SK-MEL-5 (cell line): ENCODE measurements at places on chromosomes 12 and 14. TPM values are rescaled to one million over a fixed set of nuclear protein-coding genes. Genes with fewer than 3 reads are reported as not detected.

MYF6 gene
- not detected in 2 replicates for total RNA-seq

DNA sequence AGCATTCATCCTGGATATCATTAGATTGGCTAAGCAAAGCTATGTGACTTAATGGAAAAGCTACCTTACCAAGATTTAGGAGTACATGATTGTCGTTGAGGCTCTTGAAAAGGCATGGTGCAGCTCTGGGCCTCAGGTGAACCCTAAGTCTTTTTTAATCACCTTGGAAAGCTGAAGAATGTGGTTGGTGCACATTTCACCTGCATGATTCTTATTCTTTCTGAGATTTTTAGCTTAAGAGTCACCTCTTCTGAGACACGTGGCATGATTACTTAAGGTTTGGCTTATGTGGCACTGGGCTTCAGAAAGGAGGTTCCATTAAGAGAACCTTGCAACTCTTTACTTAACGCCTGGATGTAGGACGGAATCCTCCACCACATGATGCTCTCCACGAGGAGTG lies 498.5 kb downstream of the TMEM117 start:
- DNase-seq = no peak

- DNase-seq = no peak
These were observed 118.0 kb downstream of the TBX5 start for GRCh38 chr12:114287821-114288525.

DNA sequence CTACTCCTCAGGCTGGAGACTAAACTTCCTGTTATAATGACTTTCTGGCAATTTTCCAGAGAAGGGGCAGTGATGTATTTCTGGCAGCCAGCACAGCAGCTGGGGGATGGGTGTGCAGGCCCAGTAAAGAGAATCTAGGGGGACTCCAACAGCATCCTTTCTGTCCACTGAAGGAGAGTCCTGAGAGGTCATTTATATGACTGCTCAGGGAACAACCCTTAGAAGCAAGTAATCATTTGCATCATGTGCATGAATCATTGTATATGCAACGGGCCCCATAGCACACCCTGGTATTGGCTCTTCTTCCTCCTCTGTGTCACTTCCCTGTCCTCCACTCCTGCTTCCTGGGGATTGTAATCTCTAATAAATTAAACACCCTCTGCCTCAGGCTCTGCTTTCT lies 493.8 kb downstream of the RPS29 start:
- DNase-seq = no peak

GRCh38 chr12:32467959-32468863 lies 68.9 kb downstream of the FGD4 start:
- DNase-seq = no peak

DNA sequence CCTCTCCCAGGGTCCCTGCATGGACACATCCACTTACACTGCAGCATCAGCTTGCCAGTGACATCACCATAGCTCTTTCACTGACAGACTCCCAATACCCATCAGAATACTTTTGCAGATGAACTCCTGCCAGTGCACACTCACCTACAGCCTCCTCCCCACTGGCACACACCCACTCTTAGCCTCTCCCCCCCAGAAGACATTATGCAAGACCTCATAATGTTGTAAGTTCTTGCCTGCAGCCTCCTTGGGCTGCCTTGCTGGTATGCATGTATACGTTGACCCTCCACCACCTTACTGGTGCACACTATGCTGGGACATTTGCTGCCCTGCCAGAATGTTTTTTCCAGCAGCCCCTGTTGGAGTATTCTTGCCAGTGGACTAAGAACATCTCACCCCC lies 324.2 kb downstream of the AEBP2 start:
- no peak for DNase-seq

DNA sequence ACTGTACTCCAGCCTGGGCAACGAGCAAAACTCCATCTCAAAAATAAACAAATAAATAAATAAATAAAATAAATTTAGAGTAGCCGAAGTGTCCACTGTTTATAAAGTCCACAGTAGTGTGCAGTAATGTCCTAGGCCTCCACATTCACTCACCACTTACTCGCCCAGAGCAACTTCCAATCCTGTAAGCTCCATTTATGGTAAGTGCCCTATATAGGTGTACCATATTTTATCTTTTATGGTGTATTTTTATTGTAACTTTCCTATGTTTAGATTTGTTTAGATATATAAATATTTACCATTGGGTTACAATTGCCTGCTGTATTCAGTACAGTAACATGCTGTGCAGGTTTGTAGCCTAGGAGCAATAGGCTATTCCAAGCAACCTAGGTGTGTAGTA lies 37.9 kb upstream of the GPRC5A start:
- DNase-seq = no peak

COX8C gene
- not detected in 2 replicates for total RNA-seq

CEBPE gene
- total RNA-seq = not detected in 2 replicates

- DNase-seq = no peak
These were observed 36.3 kb upstream of the WDR89 start for GRCh38 chr14:63677891-63678379.

SLC6A12 gene
- total RNA-seq = 1.4 and 1.6 TPM in 2 replicates

DNA sequence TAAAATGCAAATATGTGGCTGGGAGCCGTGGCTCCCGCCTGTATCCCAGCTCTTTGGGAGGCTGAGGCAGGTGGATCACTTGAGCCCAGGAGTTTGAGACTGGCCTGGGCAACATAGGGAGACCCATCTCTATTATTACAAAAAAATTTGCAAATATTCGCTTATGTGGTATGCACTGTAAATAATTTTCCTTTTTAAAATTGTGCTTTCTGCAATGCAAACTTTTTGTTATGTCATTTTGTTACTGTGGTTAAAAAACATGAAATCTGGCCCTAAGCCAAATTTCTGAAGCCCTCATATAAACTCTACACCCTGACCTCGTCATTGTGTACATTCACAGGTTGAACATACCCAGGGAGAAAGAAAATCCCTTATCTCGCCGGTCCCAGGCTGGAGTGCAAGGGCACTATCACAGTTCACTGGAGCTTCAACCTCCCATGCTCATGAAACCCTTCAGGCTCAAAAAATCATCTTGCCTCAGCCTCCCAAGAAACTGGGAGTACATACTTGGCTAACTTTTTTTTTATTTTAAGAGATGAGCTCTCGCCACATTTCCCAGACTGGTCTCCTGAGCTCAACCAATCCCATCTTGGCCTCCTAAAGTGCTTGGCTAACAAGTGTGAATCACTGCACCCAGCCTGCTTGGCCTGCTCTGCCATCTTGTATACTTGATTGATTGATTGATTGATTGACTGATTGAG lies 24.7 kb downstream of the TRAPPC6B start:
- no peak for DNase-seq

DNA sequence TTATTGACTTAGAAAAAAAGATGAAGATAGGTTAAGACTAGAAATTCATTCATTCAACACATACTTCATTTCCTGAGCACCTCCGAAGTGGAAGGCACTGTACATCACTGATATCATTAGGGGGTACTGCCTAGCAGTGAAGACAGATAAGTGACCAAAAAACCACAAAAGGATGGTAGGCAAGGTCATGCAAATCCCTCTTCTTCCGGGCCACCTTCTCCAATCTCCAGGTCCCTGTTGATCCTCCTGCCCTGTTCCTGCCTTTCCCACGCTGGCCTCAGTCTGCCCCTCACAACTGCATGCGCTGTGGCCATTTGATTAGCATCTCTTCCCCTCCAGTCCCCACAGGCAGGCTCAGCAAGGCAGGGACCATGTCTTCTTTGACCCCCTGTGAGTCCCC lies 60.8 kb downstream of the SETD3 start:
- DNase-seq = no peak

GRCh38 chr12:111645433-111645832 lies 40.3 kb downstream of the BRAP start:
- DNase-seq = no peak

KCNMB4 gene
- total RNA-seq = 0.32 and 0.43 TPM in 2 replicates

DNA sequence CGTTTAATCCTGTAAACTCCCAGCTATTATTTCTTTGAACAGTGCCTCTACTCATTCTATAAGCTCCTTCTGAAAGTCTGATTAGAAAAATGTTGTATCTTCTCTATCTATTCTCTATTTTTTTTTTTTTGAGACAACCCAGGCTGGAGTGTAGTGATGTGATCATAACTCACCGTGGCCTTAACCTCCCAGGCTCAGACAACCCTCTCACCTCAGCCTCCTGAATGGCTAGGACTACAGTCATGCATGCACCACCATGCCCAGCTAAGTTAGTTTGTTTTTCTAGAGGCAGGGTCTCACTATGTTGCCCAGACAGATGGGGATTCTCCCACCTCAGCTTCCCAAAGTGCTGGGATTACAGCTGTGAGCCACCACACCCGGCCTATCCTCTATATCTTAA lies 66.6 kb downstream of the RPS6KA5 start:
- DNase-seq = no peak

DNA sequence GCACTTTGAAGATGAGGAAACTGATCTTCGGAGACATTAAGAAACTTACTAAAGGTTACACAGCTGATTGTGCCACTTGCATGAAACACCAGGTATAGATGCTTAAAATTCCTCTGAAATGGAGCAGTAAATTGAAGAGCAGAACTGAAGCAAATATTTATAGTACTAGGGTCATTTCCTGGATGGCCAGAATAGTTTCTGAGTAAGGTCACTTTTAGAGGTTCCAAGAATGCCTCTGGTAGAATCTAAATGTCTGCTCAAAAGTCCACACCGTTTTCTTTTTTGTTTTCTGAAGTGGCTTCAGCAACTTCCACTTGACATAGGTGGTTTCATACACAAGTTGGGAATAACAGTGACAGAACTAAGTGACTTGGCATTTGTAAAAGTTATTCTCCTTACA lies 19.4 kb downstream of the TPH2 start:
- DNase-seq = no peak

ENDOU gene
- not detected in 2 replicates for total RNA-seq

GNB3 gene
- total RNA-seq = 0.08 TPM in 1 of 2 replicates, not detected in the other

HELB gene
- 3.9 and 4.5 TPM in 2 replicates for total RNA-seq

OSBPL8 gene
- total RNA-seq = 46.3 and 54.2 TPM in 2 replicates

GRCh38 chr12:91211866-91212265 lies 29.2 kb upstream of the DCN start:
- no peak for DNase-seq

DNA sequence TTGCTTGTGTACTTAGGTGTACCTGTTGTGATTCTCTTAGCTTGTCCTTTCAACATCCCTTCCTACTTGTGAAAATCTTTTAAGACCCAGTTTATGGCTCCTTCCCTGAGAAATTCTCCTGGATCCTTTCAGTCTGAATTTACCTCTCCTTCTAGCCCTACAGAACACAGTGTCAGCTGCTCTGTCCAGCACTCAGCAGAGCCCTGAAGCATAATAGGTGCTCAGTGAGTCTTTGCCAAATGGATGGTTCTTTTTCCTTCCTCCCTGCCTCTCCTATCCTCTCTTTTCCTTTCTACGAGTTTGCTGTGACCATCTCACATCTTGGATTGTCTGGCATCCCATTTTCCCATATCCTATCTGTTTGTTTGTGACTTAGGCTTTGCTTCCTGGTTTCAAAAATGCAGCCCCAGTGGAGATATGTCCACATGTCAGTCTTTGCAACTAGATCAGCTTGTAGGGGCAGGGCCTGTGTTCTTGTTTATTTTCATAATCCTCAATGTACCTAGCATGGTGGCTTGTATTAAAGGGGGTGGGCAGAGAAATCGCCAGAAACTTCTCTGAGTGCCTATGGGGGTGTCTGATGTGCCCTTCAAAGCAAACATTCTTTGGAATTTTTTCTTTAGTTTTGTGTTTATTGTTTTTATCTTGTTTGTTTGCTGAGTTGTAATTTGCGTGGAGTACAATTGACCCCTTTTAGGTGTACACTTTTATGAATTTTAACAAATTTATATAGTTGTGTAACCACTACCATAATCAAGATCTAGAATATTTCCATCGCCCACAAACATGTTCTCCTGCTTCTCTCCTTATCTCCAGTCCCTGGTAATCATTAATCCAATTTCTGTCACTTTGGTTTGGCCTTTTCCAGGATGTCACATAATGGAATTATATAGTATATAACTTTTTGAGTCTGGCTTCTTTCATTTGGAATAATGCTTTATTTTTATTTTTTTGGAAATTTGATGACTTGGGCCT lies 62.8 kb downstream of the SMOC1 start:
- no peak for DNase-seq

DYNC1H1 gene
- 383 and 532 TPM in 2 replicates for total RNA-seq

GRCh38 chr12:42125388-42125767 lies 19.3 kb downstream of the GXYLT1 start:
- DNase-seq = no peak

DNA sequence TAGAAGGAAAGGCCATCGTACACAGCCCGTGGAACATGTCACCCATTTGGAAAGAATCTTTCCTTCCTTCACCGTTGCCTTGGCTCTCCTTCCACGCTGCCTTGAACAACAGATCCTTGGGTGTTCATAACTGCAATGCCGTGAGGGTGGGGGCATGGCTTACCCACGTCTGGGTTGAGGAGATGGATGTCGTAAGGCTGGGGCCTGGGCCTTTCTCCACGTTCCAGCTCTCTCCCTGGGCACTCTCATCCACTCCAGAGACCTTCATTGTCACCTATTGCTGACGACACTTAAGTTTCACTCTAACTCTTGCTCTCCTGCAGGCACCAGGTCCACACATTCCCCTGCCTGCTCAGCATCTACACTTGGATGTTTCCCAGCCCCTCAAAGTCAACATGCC lies 19.4 kb downstream of the ANO2 start:
- no peak for DNase-seq

MYO1H gene
- 0.08 TPM in 1 of 2 replicates, not detected in the other for total RNA-seq

DNA sequence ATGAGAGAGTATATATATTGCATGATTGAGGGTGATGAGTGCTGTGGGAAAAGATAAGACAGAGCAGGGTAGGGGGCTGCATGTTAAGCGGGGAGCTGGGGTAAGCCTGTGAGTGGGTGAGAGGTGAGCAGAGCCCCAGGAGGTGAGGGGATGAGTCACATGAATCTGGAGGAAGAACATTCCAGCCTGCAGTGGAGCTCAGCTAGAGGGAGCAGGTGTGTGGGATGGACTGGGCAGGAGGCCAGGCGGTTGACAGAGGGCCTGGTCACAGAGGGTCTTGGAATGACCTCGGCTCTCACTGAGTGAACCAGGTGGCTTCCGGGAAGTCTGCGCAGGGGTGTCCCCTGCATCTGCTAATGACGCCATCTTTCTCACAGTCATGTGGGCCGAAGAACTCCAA lies 44.4 kb downstream of the GIT2 start:
- no peak for DNase-seq

DNA sequence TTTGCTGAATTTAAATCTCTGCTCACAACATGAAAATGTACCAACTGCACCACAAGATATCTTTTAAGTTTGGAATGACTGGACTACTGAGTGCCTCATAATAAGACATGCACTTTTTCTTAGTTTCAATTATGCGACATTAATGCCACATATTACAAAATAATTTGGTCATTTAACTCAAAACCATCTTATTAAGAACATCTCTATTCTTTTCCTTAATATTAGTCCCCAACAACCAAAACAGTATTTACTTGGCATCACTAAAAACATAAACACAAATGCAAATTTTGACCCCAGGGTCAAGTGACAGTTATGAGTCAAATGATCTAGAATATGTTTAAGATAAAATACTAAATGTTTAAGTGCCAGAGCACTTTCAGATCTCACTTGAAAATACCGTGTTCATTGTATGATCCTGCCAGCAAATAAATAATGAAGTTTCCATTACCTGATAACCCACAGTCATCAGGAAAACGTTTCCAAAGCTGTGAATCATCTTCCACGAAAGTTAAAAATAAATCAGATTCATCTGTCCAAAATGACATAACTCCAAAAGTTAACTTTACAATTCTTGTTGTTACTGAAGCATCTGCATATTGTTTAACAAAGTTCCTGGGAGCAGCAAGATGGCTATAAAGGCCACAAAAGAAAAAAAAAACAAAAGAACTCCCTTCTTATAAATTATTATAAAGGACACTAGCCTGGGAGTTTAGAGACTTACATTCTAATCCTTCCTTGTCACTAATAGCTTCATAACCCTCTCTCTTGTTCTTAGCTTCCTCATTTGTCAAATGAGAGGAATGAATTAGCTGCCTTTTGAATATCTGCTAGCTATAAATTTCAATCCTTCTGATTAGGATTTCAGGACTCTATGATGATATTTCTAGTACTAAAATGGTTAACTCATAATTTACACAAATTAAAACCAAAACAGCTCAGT lies 30.5 kb upstream of the AP4S1 start:
- no peak for DNase-seq
